ENCODE measurements at places on chromosomes 1 and 21.

DNA sequence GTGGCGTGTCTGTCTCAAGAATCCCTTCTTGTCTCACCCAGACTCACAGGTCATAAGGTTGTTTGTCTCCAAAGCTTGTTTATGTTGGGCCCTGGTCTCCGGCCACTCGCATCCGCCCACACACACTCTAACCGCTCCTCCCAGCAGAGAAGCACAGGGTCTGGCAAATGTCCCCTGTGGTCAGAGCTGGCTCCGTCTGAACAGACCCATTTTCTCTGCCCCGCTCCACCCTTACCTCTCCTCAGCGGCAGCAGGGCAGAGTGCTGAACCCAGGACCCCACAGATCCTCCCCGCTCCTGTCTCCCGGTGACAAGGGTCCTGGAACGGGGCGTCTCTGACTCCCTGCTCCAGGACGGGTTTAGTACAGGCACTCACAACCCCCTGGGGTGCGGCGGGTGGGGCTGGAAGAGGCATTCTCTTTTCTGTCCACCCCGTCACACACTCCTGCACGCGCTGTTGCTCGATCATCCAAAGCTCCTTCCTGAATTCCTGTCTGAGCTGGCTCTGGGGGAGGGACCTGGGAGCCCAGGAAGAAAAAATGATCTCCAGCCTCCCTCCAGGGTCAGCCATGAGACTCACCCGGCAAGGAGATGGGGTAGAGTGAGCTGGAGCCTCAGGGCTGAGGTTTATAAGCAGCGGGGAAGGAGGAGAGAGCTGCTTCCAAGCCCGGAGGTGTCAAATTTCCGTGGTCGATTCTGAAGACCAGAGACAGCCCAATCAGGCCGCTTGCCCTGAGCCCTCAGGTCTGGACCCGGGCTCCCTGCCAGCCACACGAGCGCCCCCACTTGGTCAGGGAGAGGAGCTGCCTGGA is at the start of gene S100A13:
S100A13 (minus strand) TSS at position 602 of the 811 bp plus-strand sequence. CDS start 1,033 bp downstream, outside the sequence.
- H3K27ac ChIP-seq: peak within 1 kb of the TSS; percentile 99
- H3K4me1 ChIP-seq: peaks cover 74% of the 10 kb centered on the region
- peak within 1 kb of the TSS; percentile 47 for H3K4me3 ChIP-seq
- H3K27me3 ChIP-seq: no peaks in the 10 kb centered on the region
- peak; percentile 94 for DNase-seq
- no peaks in the 10 kb centered on the region for H3K36me3 ChIP-seq

GRCh38 chr1:155688324-155689080 is at the start of gene YY1AP1:
Gene YY1AP1, minus strand, starts transcription at chr1:155688774. Its CDS starts 8,338 bp downstream, at chr1:155680436.
- no peaks in the 10 kb centered on the region for H3K27me3 ChIP-seq
- peaks cover 18% of the 10 kb centered on the region for H3K4me1 ChIP-seq
- peak within 1 kb of the TSS; percentile 90 for H3K27ac ChIP-seq

- H3K27ac ChIP-seq: no peak overlapping the region
- no peaks in the 10 kb centered on the region for H3K27me3 ChIP-seq
- H3K36me3 ChIP-seq: no peaks in the 10 kb centered on the region
- no peak overlapping the region for H3K4me3 ChIP-seq
- no peak for DNase-seq
- H3K4me1 ChIP-seq: peaks cover 10% of the 10 kb centered on the region
Measured at GRCh38 chr1:1244192-1244811, 2.2 kb downstream of the C1QTNF12 start.

- H3K4me1 ChIP-seq: no peaks in the 10 kb centered on the region
- no peaks in the 10 kb centered on the region for H3K27me3 ChIP-seq
- no peak overlapping the region for H3K27ac ChIP-seq
- no peak overlapping the region for H3K4me3 ChIP-seq
- no peak for DNase-seq
Measured at GRCh38 chr1:115275216-115275615, 62.8 kb downstream of the NGF start.

DNA sequence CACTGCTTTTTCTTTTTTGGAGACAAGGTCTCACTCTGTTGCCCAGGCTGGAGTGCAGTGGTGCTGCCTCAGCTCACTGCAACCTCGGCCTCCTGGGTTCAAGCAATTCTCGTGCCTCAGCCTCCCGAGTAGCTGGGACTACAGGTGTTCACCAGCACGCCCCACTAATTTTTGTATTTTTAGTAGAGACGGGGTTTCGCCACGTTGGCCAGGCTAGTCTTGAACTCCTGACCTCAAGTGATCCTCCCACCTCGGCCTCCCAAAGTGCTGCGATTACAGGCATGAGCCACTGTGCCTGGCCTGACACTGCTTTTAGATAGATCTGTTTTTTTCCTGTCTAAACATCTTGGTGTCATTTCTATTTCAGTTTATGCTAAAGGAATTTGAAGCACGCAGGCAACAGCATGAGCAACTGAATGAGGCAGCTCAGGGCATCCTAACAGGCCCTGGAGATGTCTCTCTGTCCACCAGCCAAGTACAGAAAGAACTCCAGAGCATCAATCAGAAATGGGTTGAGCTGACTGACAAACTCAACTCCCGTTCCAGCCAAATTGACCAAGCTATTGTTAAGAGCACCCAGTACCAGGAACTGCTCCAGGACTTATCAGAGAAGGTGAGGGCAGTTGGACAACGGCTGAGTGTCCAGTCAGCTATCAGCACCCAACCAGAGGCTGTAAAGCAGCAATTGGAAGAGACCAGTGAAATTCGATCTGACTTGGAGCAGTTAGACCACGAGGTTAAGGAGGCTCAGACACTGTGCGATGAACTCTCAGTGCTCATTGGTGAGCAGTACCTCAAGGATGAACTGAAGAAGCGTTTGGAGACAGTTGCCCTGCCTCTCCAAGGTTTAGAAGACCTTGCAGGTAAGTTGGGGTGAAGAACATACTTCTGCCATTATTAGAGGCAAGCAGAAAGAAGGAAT is 106.1 kb upstream of the BMP8A start:
- H3K4me1 ChIP-seq: no peaks in the 10 kb centered on the region
- H3K27me3 ChIP-seq: no peaks in the 10 kb centered on the region

GRCh38 chr1:93124556-93125355 is 45.7 kb downstream of the MTF2 start:
- DNase-seq: no peak
- no peaks in the 10 kb centered on the region for H3K27me3 ChIP-seq
- H3K4me1 ChIP-seq: no peaks in the 10 kb centered on the region
- no peak overlapping the region for H3K4me3 ChIP-seq
- H3K27ac ChIP-seq: no peak overlapping the region

DNA sequence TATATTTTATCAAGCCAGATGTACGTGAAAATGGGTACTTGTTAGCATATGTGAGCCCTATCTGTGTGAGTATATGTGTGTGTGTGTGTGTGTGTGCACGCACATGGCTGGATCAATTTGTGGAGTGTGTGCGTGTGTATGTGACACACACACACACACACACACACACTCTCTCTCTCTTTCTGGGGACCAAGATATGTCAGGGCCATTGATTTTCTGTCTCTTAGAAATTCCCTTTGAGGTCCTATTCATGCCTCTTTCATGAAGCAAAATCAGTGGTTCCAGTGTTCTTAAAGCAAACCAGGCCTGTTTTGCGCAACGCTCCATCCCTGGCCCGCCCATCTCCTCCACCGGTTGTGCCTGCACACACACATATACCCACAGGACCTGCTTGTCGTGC is 90.0 kb downstream of the EPHB2 start:
- DNase-seq: no peak
- H3K4me1 ChIP-seq: peaks cover 15% of the 10 kb centered on the region
- no peaks in the 10 kb centered on the region for H3K27me3 ChIP-seq
- no peaks in the 10 kb centered on the region for H3K36me3 ChIP-seq

GRCh38 chr1:223819730-223820514 is 25.8 kb downstream of the TP53BP2 start:
- no peak overlapping the region for H3K4me3 ChIP-seq
- H3K4me1 ChIP-seq: peaks cover 15% of the 10 kb centered on the region
- no peak overlapping the region for H3K27ac ChIP-seq
- no peaks in the 10 kb centered on the region for H3K27me3 ChIP-seq
- no peaks in the 10 kb centered on the region for H3K36me3 ChIP-seq

DNA sequence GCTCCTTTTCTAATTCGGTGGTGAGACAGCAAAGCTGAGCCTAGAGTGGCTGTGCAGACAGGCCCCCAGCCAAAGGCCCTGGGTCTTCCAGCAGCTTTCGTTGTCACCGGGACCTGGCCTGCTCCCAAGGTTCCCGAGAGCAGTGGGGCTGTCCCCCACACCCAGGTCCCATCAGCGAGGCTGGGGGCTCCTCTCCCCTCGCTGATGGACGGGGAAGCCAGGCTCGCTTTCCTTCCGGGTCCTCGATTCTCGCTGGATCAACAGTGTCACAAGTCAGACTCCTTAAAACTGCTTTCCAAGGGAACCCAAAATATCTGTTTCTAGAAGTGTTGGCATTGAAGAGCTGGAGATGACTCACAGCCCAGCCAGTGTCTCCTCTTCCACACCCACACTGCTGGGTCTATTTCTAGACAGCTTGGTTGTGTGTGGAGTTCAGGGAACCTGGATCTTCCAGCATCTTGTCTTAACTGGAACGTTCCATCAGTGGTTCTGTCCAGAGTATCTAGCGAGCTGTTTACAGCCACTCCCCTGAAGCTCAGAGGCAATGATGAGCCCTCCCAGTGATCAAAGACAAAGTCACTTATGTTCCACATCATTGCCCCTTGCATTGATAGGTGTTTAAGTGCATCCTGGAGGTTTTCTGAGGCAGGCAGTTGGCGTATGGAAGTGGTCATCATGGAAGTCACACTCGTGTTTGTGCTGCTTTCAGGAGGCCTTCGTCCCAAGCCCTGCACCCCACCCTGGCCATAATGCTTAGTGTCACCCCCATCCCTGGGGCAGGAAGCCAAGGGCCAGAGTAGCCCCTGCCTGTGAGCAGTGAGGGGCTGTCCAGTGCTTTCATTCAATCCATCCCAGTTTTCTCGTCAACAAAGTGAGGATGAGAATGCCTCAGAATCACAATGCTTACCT is 35.2 kb downstream of the RRP1 start:
- no peaks in the 10 kb centered on the region for H3K36me3 ChIP-seq
- H3K4me1 ChIP-seq: no peaks in the 10 kb centered on the region
- no peak overlapping the region for H3K27ac ChIP-seq
- H3K4me3 ChIP-seq: no peak overlapping the region
- DNase-seq: no peak

DNA sequence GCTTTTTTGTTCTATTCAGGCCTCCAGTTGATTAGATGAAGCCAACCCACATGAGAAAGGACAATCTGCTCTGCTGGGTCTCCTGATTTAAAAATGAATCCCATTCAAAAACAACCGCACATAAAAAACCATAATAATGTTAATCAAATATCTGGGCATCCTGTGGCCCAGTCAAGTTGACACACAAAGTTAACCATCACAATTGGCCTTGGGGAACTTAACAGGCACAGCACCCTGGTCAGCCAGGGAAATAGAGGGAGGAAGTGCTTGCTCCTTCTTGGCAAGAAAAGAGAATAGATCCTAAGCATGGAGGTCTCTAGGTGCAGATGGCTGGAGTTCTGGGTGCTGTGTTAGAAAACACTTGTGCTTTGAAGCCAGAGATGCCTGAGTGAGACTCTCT is 109.6 kb upstream of the OLIG2 start:
- no peaks in the 10 kb centered on the region for H3K27me3 ChIP-seq
- H3K36me3 ChIP-seq: no peaks in the 10 kb centered on the region
- H3K4me3 ChIP-seq: no peak overlapping the region
- no peak for DNase-seq
- no peak overlapping the region for H3K27ac ChIP-seq
- no peaks in the 10 kb centered on the region for H3K4me1 ChIP-seq

GRCh38 chr1:80244372-80244771 is 1237.8 kb upstream of the ADGRL4 start:
- no peak overlapping the region for H3K4me3 ChIP-seq
- no peaks in the 10 kb centered on the region for H3K4me1 ChIP-seq
- no peak for DNase-seq
- H3K27me3 ChIP-seq: no peaks in the 10 kb centered on the region
- H3K36me3 ChIP-seq: no peaks in the 10 kb centered on the region
- no peak overlapping the region for H3K27ac ChIP-seq

DNA sequence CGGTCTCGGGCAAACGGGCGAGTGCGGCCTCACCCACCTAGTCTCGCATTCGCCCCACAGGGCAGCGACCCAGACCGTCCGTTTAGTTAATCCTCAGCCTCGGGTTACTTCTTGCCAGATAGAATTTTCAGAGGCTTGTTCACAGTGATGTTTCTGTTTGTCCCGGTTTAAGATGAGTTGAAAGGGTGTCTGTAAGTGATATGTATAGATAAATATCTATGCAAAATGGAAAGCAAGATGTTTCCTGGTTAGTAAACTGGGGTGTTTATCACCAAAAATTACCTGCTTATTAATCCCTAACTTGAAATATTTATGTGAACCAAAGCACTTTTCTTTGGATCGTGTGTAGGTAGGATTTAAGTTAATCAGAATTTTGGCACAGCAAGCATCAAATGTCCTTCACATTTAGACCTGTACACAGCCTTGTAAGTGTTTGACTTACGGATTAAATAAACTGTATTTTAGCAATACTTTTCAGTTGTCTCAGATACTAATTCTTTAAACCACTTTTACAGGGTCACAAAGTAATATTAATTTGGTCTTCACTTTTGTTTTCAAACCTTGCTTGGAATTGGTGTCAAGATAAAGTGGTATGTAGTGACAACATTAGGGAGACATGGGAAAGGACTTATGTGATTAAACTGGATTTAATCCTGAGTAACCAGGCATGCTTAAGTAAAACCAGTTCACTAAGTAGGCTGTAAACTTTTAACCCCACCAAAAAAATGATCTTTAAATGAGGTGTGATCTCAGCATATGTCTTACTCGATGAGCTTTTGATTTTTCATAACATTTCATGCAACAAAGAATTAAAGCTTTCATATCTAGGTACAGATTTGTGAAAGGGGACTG is 914 bp downstream of the ZNF326 start:
- H3K4me3 ChIP-seq: peak overlapping the region; percentile 96
- DNase-seq: no peak
- peaks cover 17% of the 10 kb centered on the region for H3K4me1 ChIP-seq
- no peaks in the 10 kb centered on the region for H3K36me3 ChIP-seq
- no peaks in the 10 kb centered on the region for H3K27me3 ChIP-seq
- peak overlapping the region; percentile 97 for H3K27ac ChIP-seq

DNA sequence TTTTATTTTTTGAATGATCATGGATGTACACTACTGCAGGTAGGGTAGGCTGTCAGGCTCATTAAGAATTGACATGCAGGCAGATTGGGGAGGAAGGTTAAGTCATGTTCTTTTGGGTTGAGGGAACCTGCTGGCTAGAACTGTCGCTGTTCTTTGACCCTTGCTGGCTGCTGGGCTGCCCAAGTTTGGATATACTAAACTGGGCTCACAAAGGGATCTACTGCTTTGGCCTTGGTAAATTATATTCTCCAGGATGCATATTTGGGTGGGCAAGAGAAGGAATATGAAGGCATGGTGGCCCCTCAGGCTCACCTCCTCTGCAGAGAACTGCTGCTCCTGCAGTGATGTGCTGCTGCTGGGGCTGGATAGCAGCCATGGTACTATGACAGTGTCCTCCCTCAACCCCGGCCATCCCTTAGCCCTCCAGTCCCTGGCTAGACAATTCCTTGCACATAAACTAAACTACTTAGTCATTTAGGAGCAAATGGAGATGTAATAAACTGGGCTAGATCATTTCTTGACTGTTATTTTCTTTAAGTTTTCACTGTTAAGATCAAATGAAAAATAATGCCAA is 6.1 kb downstream of the ATP1A1 start:
- H3K36me3 ChIP-seq: no peaks in the 10 kb centered on the region
- peaks cover 74% of the 10 kb centered on the region for H3K4me1 ChIP-seq

- no peak overlapping the region for H3K27ac ChIP-seq
- H3K4me3 ChIP-seq: no peak overlapping the region
- H3K27me3 ChIP-seq: no peaks in the 10 kb centered on the region
Measured at GRCh38 chr1:37741130-37741529, 23.8 kb downstream of the EPHA10 start.

- H3K27me3 ChIP-seq: no peaks in the 10 kb centered on the region
- H3K36me3 ChIP-seq: peaks cover 74% of the 10 kb centered on the region
- no peaks in the 10 kb centered on the region for H3K4me1 ChIP-seq
- no peak overlapping the region for H3K4me3 ChIP-seq
- H3K27ac ChIP-seq: no peak overlapping the region
- DNase-seq: no peak
Measured at GRCh38 chr1:110050602-110051261, 16.3 kb downstream of the STRIP1 start.

All from thyroid gland (tissue), 4 donors.